ENCODE measurements at places on chromosomes 1 and 21.

GRCh38 chr1:38508232-38508631 lies 351.3 kb downstream of the RRAGC start:
- DNase-seq = no peak

- no peak for DNase-seq
Measured at GRCh38 chr1:43444151-43444828, 9.4 kb downstream of the HYI start.

GRCh38 chr1:94648225-94649007 lies 106.9 kb upstream of the F3 start:
- no peak for DNase-seq

DNA sequence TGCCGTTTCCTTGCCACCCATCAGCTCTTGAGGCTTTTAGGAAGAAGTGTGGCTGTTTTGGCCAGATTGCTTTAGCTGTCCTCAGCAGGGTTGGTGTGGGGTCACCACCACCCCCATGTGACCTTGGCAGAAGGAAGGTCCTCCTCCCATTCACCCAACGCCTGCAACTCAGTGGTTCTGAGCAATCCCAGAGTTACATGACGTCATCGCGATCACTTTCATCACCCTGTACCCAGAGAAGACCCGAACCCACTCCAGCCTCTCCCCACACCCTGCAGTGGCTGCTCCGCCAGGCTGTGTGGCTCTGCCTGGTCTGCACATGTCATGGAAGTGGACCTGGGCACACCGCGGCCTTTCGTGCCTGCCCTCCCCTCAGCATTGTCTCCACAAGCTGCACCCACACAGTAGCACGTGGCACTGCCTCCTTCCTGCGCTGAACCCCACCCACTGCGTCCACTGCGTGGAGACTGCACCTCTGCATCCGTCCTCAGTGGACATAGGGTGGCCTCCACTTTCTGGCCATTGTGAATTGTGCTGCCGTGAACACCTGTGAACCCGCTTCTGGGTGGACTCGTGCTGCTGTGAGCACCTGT lies 16.5 kb downstream of the FAAP20 start:
- DNase-seq = no peak
